ENCODE measurements at places on chromosomes 2 and 18. TPM values are rescaled to one million over a fixed set of nuclear protein-coding genes. Genes with fewer than 3 reads are reported as not detected.

SCN7A gene
- total RNA-seq, result not detected

MERTK gene
- 2.1 TPM for total RNA-seq

MAP2 gene
- 0.28 TPM for total RNA-seq

TSPYL6 gene
- total RNA-seq, result not detected

CFAP221 gene
- 0.34 TPM for total RNA-seq

NT5C1B gene
- not detected for total RNA-seq

OR6B2 gene
- not detected for total RNA-seq

LYPD6 gene
- total RNA-seq, result 0.06 TPM
